RWPE2 (cell line): ENCODE measurements at places on chromosomes 7 and 10.

GRCh38 chr7:24700521-24701260 lies 56.6 kb downstream of the GSDME start:
- DNase-seq: no peak

DNA sequence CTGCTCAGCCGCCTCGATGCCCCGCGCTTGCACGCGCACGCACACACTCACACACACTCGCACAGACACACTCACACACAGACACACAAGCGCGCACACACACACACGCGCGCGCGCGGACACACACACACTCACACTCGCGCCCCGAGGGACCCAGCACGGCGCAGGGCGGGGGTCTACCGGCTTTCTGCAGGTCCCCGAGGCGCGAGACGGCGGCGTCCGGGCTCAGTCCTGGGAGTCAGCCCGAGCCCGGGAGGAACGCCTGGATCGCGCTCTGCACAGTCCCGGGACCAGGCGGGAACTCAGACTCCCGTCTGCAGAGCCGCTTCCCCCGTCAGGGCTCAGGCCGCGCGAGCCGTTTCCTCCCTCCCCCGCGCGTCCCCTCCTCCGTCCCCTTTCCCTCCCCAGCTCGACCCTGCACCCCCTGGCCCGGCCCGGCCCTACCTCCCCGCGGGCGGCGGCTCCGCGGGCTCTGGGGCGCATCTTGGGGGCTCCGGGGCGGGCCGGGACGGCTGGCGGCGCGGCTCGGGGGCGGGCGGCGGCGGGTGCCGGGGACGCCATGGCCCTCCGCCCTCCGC lies 464 bp downstream of the DENND2A start:
- no peak for DNase-seq

DNA sequence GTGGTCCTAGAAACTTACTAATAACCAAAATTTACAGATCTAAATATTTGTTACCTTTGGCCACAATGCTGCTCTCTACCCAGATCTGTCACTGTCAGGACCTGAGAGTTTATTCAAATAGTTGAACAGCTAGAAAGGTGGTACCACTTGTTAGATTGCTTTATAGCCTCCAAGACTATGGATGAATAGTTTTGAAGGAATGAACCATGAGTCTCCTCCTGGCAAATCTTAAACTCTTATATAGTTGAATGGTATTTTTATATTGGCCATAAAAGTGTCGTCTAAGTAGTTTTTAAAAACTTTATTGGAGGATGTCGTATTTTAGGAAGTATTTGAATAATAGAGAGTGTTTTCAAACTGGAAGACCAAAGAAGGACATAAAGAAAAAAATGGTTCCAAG lies 178.7 kb downstream of the AHR start:
- no peak for DNase-seq

DNA sequence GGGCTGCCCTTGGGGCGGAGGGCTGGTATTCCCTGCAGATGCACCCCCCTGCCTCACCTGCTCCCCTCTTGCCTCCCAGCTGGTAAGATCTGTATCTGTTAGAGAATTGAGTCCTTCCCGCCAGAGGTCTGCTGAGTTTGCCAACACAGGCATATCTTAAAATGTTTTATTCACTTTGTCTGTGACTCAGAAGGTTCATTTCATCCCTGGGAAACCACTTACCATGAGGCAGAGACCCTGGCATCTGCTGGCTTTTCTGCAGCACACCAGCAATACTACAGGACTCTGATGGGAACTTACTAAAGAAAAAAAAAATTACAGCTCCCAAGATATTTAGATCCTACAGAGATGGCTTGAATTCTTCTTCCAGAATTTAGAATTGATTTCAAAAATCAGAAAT lies 131.3 kb downstream of the PLPP4 start:
- no peak for DNase-seq

DNA sequence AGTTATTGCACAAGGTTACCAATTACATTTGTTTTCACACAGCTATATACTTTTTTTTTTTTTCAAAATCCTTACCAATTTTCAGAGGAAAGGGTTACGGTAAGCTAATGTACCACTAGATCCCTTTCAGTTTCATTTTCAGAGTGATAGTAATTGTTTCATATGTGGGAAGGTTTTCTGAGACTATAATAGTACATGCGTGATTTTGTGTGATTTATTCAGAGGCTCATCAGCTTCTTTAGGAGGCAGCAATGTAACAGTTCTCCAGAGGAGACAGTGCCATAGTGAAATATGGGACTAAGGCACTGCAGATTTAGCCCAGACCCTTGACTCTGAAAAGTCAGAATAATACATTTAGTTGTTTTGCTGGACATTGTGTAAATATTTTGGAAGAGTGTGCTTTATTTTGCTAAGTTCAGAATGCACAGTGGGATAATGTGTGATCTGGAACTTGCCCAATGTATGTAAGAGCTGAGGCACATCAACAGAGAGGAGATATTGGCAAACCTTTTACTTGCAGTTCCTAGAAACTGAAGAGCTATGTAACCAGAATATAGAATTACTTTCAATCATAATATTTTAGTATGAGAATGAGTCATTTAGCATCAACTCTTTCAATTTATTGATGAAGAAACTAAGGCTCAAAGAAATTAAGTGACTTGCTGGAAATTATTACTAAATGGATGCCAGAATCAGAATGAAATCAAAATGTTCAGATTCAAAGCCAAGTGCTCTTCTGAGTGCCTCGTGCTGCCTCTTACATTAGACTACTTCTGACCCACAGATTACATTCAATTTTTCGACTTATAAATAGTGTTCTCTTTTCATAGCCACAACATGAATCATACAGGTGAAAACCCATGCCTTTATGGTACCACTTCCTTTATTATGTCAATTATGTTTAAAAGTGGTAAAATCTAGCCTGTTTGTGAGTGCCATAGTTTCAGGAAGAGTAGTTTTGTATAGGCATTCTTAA lies 207.7 kb upstream of the TEX47 start:
- no peak for DNase-seq

DNA sequence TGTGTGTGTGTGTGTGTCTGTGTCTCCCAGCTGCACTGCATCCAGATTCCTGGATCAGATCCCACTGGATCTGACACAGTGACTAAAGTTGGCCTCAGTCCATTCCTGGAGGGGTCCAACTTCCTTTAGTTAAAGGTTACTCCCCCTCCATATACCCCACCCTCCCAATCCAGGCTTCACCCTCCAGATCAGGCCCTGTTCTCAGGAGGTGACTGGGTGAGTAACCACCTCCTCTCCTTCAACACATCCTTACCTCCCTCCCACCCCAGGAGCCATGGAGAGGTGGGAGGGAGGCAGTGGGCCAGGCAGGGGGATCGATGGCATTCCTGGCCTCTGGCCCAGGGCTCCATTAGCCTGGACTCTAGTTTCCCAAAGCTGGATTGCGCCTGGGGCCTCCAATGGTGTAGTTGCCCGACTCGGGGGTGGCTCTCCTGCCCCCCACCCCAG lies 11.3 kb downstream of the KCNIP2 start:
- peak; percentile 27 for DNase-seq

GRCh38 chr10:114172776-114173602 lies 1.0 kb downstream of the CCDC186 start:
- DNase-seq: no peak

DNA sequence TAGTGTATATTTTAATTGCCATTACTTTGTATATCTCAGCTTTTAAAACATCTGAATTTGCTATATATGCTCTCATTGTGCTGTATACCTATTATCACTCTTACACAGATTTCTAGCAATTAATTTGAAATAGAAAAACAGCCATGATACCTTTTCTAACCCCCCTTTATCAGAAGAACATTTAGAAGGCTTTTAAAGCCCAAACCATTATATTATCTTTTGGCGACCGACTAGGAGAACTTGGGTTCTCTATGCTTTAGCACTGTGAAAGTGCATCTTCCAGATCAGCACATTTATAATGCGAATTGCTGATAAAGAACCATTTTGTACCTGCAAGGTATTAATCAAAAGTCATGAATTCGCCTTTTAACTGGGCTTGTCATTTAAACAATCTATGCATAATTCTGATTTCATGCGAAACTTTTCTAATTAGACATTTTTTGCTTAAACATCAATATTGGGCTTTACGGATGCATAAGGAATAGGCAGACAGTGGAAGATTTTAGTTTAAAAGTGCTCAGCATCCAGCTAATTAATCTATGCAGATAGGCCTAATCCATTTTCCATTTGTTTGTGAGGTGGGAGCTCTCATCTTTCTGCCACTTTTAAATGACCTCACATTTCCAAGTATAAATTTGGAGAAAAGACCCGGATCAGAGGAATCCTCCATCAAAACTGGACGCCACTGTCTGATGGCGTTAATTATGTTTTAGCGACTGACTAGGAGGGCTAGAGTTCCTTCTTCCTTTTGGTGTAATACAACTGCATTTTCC lies 1.2 kb upstream of the MLLT10 start:
- DNase-seq: no peak

GRCh38 chr10:98444314-98445006 lies 2.3 kb downstream of the HPS1 start:
- DNase-seq: no peak

DNA sequence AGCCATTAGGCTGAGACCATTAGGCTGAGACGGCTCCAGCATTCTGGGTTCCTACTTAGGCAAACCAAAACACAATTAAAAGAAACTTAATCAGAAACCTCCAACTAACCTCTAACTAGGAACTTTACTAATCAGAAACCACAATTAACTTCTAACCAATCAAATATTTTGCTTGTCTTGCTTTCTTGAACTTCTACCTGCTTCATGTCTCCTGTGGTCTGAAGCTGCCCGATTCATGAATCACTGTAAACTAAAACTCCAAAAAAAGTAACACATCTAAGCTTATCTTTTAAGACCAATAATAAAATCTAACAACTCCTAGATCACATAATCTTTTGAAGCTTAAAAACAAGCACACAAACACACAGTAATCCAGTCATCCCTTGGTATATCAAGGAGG lies 76.1 kb downstream of the PDSS1 start:
- DNase-seq: no peak

DNA sequence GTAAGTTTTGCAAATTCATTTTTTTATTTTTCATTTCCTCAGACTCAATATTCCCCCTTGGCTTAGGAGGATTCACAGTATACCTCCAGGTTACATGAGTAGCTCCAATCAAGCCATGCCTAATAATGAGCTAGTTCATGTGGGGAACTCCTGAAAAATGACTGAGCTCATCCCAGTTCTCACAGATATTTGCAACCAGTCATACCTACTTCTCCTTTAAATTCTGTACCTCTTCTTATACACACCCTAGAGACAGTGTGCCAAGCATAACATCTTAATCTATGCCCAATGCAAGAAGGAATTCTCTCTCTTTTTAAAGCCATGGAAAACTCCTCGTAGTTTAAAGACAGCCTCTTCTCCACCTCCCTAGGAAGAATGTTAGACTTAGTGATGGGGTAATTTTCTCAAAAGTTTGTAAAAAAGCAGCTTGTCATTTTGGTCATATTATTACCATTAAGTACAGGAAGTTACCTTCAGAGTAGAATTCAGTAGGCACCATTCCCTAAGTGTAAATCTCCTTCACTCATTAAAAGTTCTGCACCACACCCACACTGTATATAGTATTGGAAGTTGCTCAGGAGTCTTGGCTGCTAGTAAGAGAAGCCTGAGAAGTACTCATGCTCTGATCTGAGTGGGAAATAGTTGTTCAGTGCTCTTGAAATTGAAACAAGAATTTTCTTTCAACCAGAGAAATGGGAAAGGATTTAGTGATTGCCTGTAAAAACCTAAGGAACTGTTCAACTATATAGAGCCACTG lies 72.7 kb downstream of the PTPRZ1 start:
- DNase-seq: no peak
